IPS DF 6.9 (cell line): ENCODE measurements at places on chromosomes 2 and 18.

DNA sequence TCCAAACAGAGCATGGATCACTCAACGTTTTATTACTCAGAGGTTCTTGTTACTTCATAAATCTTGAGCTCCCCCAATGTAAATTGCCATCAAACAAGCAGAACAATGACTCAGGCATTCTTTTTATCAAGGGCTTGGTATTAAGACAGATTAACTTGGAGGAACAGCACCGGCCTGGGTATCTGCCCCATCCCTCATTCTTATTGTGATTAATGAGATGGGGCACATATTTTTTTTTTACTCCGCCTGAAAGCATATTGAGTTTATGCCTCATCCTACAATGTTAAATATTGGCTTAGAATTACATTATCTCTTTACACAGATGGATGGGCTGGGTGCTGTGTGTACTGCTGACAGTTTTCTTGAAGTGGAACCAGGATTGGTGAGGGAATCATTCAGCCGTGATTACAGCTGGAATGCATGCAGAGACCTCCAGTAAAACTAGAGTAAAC lies 387.3 kb downstream of the CLIP4 start:
- no peak for DNase-seq

DNA sequence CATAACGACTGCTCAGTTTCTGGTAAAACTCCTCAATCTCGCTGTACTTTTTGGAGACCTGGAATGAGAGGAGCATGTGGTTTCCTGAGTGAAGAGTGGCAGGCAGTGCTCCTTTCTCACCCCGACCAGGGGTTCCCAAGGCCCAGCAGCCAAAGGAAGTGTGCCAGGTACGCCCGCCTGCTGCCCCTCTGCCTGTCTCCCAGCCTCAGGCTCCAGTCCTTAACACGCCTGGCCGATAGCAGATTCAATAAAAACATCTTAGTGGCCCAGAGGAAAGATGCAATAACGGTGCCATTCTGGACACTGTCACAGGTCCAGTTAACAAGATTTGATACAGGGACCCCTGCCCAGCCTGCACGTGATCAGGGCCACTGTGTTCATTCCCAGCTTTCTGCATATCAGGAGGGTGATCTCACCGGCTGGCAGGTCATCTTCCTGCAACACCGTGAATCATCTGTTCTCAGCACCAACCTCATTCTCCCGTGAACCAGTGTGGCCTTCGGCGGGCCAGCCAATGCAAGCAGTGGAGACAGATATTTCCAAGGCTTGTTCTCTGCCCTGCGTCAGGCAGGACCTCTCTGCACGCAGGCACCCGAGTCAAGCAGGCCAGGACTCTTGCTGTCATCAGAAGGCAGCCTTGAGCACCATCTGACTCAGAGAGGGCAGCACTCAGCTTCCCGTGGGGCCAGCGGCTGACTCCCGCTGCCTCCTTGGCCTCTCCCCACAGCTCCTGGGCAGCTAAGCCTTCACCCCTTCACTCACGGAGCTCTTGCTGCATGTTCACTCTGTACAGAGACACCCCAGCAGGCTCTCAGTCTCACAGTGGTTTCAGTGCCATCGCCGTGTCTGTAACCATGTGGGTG lies 9.5 kb downstream of the HS1BP3 start:
- no peak for DNase-seq

DNA sequence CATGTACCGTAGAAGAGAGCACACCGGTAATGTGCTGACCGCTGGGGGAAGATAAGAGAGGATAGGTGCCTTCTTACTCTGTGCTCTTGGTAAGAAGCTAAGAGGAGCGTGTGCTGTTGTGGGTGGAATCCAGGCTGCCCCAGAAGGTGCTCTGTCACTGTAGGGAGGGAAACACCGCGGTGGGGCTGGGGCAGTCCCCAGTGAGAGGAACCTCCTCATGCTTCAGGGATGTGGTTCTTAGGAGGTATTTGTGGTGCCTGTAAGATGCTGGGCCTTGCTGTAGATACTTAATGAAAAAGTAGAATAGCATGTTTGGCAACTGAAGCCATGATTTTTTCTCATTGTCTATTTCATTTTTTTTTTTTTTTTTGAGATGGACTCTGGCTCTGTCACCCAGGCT lies 1.1 kb downstream of the COLEC11 start:
- no peak for DNase-seq

DNA sequence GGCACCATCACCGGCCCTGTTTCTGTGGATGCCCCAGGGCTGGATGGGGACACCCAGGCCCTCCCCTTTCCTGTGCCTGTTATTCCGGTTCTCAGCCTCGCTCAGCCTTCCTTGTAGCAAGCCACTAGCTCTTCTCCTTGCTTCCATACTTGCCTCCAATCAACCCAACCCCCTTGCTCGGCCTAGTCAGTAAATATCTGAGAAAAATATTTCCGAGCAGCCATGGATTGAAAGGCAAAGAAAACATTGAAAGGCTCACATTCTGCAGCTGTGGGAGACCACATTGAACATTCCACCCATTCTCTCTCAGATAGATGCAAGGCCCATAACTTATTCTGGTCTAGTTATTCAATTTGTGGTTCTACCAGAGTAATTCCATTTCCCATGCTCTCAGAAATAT lies 114.9 kb downstream of the SPP2 start:
- no peak for DNase-seq

GRCh38 chr2:106735807-106736206 lies 150.2 kb downstream of the ST6GAL2 start:
- no peak for DNase-seq

- DNase-seq: no peak
Observed at GRCh38 chr18:35889677-35890076, 82.8 kb upstream of the RMP24 start.

DNA sequence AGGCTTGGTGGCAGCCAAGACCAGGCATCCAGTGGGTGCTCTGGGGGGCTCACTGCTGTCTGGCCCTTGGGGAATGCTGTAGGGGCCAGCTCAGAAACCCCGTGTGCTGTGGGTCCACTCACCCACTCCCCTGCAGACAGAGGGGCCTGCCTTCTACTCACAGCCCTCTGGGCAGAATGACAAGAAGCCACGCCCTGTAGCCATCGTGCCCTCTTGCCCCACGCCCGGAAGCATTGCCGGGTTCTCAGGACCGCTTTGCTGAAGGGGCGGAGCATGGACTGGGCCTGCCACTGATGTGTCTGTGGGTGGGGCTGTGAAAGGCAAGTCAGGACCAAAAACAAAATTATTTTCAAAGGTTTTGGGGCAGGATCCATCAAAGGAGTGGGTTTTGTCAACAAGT lies 27.8 kb downstream of the GLI2 start:
- no peak for DNase-seq
